Aorta (tissue), 5 donors: ENCODE measurements at places on chromosomes 4 and X.

GRCh38 chr4:87575983-87576382 lies 32.3 kb upstream of the DSPP start:
- no peak for DNase-seq

DNA sequence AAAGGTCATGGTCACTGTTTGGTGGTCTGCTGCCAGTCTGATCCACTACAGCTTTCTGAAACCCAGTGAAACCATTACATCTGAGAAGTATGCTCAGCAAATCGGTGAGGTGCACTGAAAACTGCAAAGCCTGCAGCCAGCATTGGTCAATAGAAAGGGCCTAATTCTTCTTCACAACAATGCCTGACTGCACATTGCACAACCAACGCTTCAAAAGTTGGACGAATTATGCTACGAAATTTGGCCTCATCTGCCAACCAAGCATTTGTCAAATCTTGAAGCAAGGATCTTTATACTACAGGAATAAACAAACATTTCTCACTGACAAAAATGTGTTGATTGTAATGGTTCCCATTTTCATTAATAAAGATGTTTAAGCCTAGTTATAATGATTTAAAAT lies 90.4 kb downstream of the EIF4E start:
- no peak for DNase-seq

- DNase-seq, result no peak
Observed at GRCh38 chrX:1305411-1305810, 31.2 kb upstream of the IL3RA start.

DNA sequence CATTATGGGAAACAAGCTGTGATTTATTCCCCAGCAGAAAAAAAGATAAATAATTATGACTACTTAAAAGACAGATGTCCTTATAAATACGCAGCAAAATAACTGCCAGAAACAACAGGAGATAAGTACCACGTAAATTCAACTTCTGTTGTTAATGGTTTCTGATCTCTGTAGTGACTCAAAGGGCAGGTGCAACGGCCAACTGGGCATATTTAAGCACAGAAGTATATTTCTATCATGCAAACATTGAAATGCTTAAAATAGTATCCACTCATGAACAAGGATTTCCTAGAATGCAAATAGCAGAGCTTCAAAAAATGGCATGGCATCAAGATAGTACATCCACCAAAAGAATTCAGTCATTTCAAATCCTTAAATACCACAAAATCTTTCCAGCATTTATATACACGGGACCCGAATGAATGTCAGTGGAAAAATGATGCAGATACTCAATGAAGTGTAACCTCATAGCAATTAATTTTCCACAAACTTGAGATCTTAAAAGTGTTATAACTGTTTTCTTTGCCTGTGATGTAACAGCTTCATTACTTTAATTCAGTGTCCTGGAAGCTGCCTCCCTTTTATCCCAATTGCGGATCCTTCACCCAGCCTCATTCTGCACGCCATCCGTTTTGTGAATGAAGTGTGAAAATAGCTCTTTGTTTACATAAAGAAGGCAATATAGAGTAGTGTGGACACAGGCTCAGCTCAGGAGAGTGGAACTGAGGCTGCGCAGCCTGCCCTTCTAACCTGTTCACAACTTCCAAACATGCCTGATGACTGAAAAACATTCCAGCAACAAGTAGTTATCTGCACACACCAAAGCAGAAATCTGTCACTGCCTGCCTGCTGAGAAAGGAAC lies 10.2 kb downstream of the PDGFC start:
- no peak for DNase-seq

- no peak for DNase-seq
Observed at GRCh38 chr4:77740480-77740879, 78.7 kb downstream of the CNOT6L start.

GRCh38 chrX:78307665-78308064 lies 19.7 kb downstream of the CYSLTR1 start:
- no peak for DNase-seq

GRCh38 chr4:85740431-85740861 lies 265.5 kb downstream of the ARHGAP24 start:
- DNase-seq, result no peak

GRCh38 chrX:84168574-84168973 lies 19.4 kb downstream of the RPS6KA6 start:
- no peak for DNase-seq

GRCh38 chr4:93829820-93830687 lies 1.5 kb downstream of the ATOH1 start:
- no peak for DNase-seq

GRCh38 chr4:33296876-33297455 lies 2576.8 kb downstream of the PCDH7 start:
- DNase-seq, result no peak

DNA sequence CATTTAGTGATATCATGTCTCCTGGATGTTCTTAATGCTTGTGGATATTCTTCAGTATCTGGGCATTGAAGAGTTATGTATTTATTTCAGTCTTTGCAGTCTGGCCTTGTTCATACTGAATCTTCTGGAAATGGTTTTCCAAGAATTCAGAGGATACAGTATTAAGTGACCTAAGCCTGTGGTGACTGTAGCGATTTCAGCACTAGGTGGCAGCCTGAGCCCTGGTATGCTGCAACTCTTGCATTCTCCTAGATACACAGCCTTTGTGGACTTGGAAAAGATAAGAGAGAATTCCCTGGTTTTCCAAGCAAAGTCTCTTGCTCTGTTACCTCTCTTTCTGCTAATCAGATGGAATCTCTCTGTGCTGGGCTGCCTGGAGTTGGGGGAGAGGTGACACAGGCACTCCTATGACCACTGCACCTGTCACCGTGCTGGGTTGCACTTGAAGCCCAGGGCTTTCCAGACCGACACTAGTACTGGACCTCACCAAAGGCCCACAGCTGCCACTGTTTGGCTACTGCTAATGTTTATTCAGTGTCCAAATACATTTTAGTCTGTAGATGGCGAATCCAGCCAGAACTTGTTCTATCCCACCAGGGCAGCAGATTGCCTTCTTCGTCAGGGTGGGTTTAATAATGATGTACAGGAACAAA lies 19.3 kb upstream of the SPIN2A start:
- DNase-seq, result no peak

- no peak for DNase-seq
Observed at GRCh38 chr4:179196511-179196910, 1754.3 kb upstream of the AGA start.

DNA sequence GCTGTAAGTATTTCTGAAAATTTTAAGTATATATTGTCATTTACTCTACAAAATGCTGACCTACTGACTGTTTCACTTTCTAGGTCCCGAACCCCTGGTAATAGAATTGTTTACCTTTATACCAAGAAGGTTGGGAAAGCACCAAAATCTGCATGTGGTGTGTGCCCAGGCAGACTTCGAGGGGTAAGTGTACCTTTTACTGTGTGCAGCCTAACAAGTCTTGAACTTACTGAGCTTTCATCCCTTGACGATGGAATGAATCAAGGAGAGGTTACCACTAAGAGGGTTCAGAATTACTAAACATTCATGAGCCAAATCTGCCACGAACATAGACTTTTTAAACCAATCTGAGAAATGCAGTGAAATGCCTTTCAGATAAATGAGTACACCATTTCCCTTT lies 1.6 kb downstream of the RPL34 start:
- no peak for DNase-seq

DNA sequence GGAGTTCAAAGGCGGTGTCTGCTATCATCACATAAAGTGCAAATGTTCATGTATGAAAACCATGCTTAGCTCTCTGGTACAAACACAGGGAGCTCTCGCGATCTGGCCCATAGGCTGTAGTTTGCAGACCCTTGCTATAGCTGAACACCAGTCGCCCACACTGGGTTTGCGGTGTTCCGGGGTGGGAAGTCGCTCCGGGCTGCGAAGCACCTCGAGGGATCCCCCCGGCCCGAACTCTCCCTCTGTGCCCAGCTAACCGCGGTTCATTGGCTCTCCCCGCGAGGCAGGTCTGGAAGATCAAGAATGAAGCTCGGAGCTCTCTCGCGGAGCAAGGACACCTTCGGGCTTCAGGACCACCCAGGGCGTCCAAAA lies 341 bp upstream of the PRPS2 start:
- no peak for DNase-seq

DNA sequence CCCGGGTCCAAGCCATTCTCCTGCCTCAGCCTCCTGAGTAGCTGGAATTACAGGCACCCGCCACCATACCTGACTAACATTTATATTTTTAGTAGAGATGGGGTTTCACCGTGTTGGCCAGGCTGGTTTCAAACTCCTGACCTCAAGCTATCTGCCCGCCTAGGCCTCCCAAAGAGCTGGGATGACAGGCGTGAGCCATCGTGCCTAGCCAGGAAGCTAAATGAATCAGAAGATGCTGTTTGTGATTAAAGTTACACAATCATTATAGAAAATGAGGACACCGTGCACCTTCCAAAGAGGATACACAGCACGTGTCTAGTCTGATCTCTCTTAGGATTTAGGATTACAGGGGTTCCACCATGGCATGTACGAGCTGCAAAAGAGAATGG lies 99.6 kb downstream of the DHRSX start:
- DNase-seq, result no peak

- DNase-seq, result no peak
Observed at GRCh38 chr4:90126805-90127204, 389 bp upstream of the CCSER1 start.

GRCh38 chr4:188691811-188692210 lies 552.6 kb downstream of the TRIML1 start:
- DNase-seq, result no peak

GRCh38 chr4:85580489-85580888 lies 105.5 kb downstream of the ARHGAP24 start:
- DNase-seq, result no peak

DNA sequence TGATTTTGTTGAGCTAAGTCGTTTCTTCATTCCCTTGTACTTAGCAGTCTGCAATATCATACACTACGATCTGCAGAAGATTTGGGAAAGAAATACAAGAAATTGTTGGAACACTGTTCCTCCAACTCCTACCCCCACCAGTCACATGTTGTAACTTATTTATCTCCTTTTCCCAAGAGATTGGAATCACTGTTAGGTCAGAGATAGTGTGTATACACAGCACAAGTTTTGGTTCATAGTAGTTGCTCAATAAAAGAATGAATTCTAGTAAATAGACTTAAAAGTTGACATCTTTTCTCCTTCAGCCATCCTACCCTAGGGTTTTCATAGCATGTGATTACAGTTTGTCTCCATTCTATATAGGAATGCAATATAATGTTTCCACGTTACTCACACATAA lies 68.8 kb downstream of the ARFIP1 start:
- DNase-seq, result no peak

DNA sequence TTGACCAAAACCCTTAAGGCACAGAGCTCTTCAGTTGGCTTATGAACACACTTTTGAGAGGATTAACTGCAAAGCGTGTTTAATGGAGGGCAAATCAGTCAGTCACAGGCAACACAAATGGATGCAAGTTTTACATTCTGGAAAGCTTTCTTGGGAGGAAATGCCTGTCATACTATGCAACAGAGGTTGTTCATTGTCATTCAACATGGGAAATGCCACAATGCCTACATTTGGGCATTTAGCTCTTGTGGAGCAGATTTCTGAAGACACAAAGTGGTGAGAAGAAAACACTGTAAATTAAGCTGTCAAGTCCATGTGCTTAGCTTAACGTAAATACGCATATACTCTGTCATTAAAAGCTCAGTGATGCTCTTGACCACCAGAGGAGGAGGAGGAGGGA lies 41.1 kb downstream of the CBLL2 start:
- no peak for DNase-seq

DNA sequence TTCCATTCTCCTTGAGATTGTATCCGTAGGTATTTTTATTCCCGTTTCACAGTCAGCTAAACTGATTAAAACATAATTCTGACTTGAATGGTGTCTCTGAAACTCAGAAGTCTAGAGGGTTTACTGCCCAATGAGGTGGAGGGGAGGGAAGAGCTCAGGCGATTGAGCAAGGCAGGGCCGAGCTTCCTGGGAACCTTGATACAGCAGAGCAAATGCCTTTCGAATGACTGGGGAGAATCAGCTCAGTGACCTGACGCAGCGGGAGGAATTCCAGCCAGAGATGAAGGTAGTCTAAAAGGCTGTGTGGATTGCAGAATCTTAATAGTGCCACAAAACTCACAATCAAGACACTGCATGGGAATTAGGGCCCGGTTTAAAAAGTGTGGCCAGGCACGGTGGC lies 233.6 kb downstream of the EVC2 start:
- DNase-seq, result no peak

GRCh38 chrX:41823402-41823801 lies 99.4 kb downstream of the GPR82 start:
- no peak for DNase-seq

GRCh38 chr4:25449270-25449669 lies 72.2 kb downstream of the ANAPC4 start:
- DNase-seq, result no peak

GRCh38 chr4:188005561-188005960 lies 10.0 kb downstream of the ZFP42 start:
- no peak for DNase-seq

DNA sequence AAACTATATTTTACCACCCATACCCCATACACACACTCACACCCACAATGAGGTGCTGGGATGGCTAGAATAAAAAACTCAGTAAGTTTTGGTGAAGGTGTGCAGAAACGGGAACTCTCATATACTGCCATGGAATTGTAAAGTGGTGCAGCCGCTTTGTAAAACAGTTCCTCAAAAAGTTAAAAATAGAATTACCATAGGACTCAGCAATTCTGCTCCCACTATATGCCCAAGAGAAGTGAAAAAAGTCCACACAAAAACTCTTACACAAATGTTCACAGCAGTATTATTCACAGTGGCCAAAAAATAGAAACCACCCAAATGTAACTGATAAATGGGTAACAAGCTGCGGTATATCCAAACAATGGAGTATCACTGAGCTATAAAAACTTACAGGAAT lies 6.5 kb downstream of the CENPU start:
- no peak for DNase-seq

GRCh38 chrX:38649674-38650647 lies 88.6 kb downstream of the TSPAN7 start:
- no peak for DNase-seq

GRCh38 chr4:42515156-42515884 lies 118.0 kb downstream of the SHISA3 start:
- DNase-seq, result no peak

DNA sequence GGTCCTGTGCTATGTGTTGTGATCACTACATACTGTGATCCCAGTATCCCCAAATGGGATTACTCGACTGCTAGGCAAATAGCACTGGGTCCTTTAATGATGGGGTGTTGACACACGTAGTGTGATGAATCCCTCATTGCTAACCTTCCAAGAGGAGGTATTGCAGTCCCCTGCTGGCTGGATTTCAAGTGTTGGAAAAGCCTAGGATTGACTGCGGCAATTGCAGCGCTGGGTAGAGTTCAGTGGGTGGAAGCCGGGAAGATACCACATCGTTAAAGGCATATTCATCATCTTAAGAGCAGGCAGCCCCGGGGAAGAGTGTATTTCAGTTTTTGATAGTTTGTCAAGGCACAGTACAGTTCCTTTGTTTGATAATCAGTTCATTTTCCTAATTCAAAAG lies 159.9 kb downstream of the TRIML1 start:
- DNase-seq, result no peak

- DNase-seq, result no peak
Observed at GRCh38 chr4:15065516-15065915, 63.2 kb downstream of the CPEB2 start.
